ENCODE measurements at places on chromosomes 5 and 9.

DNA sequence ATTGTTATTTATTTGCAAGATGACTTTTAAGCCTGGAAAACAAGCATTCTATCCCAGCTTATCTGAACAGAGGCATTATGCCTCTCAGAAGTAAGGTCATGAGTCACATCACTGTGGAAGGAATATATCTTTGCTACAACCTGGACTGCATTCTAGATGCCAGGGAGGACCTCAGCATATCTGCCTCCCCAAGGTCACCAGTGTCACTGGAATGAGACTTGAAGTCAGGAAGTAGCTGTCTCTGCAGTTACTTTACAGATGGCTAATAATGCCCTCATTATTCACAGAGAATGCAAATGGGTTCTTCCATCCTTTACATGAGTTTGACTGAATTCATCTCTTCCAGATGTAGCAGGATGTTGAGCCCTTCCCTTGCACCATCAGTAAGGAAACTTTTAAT lies 4.4 kb upstream of the FAM13B start:
- no peak for DNase-seq

- DNase-seq = no peak
These were observed 428.8 kb upstream of the CDH6 start for GRCh38 chr5:30764704-30765103.

GRCh38 chr9:137314561-137315560 lies 12.8 kb upstream of the NRARP start:
- no peak for DNase-seq

GRCh38 chr5:115838885-115839518 lies 2.4 kb downstream of the ATG12 start:
- DNase-seq = peak; percentile 43

DNA sequence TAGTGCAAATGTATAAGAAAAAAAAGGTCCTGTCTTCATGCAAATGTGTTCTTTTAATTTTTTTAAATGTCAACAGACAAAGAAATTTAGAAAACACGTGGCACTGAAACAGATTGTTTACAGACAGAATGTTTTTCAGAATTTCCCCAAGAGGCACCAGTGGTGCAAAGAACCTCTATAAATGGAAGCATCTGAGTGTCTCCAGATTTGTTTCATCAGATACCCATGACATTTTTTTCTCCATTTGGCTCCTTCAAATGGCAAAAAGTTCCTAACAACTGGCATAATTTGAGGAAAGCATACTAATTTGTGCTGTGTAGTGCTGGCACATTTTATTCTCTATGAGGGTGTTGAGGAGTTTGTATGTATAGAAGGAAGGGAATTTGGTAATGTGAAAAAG lies 15.0 kb downstream of the CCDC192 start:
- DNase-seq = peak; percentile 34

GRCh38 chr9:6405371-6405770 lies 7.6 kb upstream of the UHRF2 start:
- peak; percentile 24 for DNase-seq

DNA sequence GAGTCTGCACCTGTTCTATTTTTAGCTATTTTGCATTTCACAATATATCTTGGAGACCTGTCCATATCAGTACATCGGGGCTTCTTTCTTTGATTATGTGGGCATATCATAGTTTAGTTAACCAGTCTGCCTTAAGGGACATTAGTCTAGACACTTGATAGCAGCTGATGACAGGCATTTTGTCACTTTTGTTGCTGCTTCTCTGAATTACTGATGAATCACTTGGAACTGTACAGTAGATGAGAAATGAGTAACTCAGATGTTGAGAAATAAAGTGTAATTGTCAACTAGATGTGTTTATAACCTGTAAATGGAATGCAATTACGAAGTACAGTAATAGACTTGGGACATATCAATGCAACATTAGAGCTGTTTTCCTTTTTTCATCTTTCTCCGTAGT lies 7.1 kb downstream of the ZFP2 start:
- DNase-seq = no peak

DNA sequence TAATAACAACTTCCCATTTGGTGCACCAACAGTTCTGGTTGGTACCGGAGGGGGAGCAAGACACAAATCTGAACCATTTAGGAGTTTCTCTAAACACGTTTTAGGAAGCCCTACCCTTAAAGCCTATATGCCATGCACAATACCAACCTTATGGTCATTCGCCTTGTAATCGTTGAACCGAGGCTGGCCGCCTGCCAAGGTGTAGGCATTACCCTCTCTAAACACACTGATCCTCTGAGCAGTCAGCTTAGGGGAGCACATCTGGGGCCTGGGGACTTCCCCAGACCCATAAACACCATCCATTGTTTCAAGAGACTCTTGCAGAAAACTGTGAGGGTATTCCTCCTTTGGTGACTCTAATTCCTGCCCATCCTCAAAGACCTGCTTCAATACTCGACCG lies 328 bp downstream of the GRXCR2 start:
- DNase-seq = no peak

DNA sequence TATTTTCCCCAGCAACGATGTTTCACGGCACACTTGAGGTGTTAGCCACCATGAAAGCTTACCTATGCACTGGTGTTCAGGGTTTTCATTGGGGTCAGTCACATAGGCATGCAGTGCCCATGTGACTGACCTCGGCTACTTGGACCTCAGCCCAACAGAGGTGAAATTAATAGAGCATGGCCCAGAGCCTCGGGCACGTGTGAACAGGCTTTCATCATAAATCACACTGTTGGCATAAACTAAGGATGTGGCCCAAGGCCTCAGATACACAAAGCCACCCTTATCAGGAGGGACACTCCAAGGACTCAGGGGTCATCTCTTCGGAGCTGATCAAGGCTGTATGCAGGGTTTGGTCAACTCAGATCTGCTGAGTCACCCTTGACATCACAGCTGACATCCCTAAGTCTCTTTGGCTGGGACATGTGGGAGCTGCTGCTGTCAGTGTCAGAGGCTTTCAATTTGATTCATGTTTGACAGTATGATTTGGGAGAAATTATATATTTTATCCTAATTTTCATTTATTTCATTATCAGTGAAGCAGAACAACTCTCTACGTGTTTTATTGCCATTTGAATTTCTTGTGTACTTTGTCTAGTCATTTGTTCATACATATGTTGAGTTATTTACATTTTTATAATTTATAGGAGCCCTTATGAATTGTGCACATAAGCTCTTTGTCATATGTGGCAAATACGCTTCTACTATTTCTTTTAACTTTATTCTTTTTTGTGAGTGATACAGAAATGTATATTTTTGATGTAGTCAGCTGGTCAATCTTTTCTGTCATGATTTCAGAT lies 59.7 kb upstream of the ANKRD33B start:
- DNase-seq = no peak

DNA sequence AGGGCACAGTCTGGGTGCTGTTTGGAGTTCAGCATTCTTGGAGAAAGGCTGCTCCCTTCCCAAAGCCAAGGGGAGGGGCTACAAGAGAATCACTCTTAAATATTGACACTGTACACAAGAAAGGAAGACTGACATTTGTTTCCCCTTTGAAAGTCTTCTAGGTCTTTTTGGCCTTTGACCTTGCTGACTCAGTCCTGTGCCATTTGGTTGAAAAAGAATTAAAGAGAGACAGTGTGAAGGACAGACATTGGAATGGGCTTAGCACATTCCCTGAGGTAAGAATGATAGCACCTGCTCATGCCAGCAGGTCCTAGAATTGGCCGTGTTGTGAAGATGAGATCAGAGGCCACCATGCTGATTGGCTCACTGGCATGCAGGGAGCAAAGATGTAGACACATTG lies 271.4 kb upstream of the ZNF608 start:
- DNase-seq = no peak

- DNase-seq = peak; percentile 75
These were observed 161.2 kb downstream of the FGF18 start for GRCh38 chr5:171580502-171581265.

GRCh38 chr5:6552612-6553011 lies 80.2 kb downstream of the NSUN2 start:
- no peak for DNase-seq

DNA sequence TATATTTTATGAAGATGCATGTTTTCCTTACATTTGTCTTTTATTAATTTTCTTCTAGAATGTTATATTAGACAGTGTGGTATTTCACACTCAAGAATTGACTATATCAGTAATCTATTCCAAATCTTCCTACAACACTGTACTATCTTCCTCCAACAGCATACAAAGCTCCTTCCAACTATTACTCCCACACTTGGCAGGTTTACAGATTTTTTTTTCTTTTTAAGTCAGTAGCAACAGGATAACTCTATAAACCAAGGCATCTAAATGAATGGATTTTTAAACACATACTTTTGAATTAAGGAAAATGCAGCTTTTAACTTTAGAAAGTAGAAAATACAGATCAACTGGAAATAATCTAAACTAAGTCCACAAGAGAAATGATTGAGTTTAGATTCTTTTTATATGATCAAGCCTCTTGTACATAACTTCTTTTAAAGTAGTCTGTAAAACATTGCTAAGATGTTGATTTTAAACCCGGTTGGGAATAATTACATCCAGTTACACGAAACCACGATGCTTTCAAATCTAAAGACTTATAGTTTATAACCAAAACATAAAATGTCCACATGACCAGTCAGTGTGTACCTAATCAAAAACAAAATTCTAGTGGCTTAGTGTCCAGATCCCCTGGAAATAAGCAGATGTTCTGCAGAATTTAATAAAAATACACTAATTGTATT lies 281.6 kb downstream of the ADAMTS6 start:
- DNase-seq = peak; percentile 43

- DNase-seq = no peak
These were observed 608 bp downstream of the ELOVL7 start for GRCh38 chr5:60843386-60843935.

- DNase-seq = no peak
These were observed 49.7 kb downstream of the RECK start for GRCh38 chr9:36086442-36086841.

GRCh38 chr5:112869948-112870347 lies 8.9 kb downstream of the SRP19 start:
- DNase-seq = no peak

GRCh38 chr9:95516221-95516733 lies 494 bp downstream of the PTCH1 start:
- no peak for DNase-seq

DNA sequence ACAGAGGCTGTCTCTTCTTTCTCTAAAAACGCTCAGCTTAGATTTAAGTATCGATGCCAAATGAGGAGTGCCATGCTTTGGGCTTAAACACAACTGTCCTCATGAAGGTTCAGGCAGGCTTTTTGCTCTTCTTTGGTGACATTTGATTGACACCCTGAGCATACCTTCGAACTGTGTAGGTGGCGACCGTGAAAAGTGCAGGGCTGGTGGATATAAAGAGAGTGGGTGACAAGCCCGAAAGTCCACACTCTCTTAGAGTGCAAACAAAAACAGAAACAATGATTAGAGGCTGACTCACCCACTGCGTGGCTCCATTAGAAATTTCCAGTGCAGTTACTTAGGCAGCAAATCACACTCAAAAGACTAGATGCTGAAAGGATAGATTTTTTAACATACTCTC lies 141.7 kb downstream of the SYK start:
- no peak for DNase-seq
